A549 treated with Hydrocortisone at 1 μM for 4 hours (cell line): ENCODE measurements at places on chromosomes 2 and 18. TPM values are rescaled to one million over a fixed set of nuclear protein-coding genes. Genes with fewer than 3 reads are reported as not detected.

RALBP1 gene
- 25.1 to 31.0 TPM (median 29.6 TPM) in 5 replicates for total RNA-seq

CFAP53 gene
- total RNA-seq, result 0.10 to 0.38 TPM (median 0.30 TPM) in 5 replicates

LIMS2 gene
- total RNA-seq, result 6.3 to 9.8 TPM (median 6.4 TPM) in 5 replicates

CXCR1 gene
- total RNA-seq, result not detected in 5 replicates
